ENCODE measurements at places on chromosomes 2 and 18.

- DNase-seq, result no peak
Measured at GRCh38 chr2:241637795-241638660, 535 bp downstream of the ATG4B start.

- no peak for DNase-seq
Measured at GRCh38 chr18:8942909-8943545, 159.5 kb upstream of the NDUFV2 start.

DNA sequence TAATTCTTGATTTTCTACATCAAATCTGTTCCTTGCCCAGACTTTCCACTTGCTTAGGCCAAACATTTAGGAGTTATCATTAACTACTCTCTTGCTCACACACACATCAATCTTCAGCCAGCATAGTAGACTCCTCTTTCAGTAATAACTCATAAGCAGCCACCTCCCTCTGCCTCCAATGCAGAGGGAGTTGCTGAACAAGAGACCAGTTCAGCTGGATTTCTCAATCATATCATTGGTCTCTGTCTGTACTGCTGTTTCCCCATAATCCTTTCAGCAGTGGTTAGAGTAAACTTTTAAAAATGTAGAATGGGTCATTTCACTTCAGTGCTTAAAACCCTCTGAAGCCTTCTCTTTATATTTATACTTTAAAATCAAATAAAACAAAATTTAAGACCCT is 112.9 kb downstream of the SLC39A10 start:
- no peak for DNase-seq

- DNase-seq, result no peak
Measured at GRCh38 chr2:236943068-236943467, 142.6 kb upstream of the COPS8 start.

DNA sequence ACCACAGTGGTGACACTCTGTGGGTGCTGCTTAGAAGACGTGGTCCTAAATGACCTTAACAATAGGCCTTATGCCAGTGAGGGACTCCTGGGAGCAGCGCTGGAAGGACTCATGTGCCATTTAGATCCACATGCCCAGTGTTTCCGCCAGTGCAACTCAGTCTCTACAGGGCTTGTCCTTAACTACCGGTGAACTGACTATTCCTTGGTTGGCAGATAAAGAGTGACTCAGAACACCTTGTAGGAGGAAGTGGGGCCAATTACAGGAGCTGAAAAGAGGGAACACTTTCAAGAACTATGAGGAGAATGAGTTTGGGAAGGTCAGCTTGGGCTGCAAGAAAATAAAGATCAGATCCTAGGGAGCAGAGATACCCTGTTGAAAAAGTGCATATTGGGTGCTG is 1.8 kb upstream of the CDK5R2 start:
- no peak for DNase-seq

DNA sequence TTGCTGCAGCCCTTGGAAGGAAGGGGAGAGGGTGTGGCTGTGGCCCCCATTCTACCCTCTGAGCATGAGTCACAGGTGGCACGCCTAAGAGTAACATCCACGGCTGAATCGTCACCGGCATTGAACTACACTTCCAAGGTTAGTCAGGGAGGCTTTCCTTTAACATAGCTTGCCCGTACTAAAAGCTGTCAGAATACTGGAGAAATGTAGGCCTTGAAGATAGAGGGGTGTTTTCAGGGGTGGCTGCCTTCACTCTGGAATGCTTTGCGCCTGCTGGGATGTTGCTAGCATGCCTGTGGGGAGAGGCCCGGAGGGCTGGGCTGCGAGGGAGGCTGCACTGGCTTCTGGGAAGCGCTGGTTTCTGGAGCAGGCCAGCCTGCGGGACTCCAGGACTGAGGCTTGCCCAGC is 333.7 kb downstream of the AGAP1 start:
- no peak for DNase-seq

GRCh38 chr2:145503511-145503910 is 983.6 kb upstream of the ZEB2 start:
- no peak for DNase-seq

DNA sequence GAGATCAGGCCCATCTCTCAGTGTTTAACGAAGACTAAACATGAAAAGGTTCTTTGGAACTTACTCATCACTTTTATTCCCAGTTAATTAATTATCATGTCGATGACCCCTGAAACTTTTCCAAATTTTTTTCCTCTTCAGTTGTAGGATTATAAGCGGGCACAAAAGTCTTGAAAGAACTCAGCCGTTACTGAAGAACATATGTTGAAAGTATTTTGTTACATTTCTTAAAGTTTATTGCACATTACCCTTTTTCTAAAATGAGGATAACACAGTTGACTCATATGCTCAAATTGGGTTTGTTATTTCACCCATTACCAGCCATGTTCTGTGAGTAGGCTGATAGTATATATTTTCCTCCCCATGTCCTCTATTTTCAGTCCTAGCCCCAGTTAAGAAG is 75.9 kb upstream of the COL3A1 start:
- no peak for DNase-seq

DNA sequence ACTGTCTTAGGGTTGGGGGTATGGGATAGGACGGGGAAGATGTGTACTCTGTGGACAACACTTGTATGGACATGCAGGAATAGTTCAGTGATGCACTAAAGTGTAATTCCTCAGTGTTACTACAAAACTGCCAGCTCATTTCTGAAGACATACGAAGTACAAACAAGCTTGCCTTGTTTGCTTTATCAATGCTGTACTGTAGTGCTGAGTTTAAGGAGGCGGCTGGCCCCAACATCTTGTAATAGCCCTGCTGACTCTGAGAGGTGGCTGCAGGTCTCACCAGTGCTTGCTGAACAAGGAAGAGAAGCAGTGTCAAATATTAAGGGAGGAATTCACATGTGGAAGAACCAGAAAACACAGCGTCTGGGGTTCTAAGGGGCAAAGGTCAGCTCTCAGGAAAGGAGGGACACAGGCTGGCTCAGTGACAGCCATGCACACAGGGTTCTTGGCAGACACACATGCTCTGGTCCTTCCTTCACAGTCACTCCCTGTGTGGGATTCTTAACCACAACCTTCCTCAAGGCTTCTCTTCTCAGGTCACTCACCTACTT is 39.8 kb upstream of the EVA1A start:
- DNase-seq, result no peak

- DNase-seq, result no peak
Measured at GRCh38 chr18:78113940-78114251, 864.2 kb downstream of the GALR1 start.

- DNase-seq, result peak; percentile 80
Measured at GRCh38 chr2:98806236-98806697, 75.3 kb upstream of the MGAT4A start.

Measured in NCI-H2029 (cell line).